Heart left ventricle (tissue), 16 donors: ENCODE measurements at places on chromosomes 6 and 20. TPM values are rescaled to one million over a fixed set of nuclear protein-coding genes. Genes with fewer than 3 reads are reported as not detected.

Gene ERVFRD-1
- not detected for total RNA-seq

Gene SOX4
- total RNA-seq: 3.6 TPM

Gene QRSL1
- 14.6 TPM for total RNA-seq

Gene MAP3K4
- 36.5 TPM for total RNA-seq

Gene GGTLC1
- not detected for total RNA-seq

Gene PDE10A
- total RNA-seq: 15.0 TPM

Gene OR10C1
- not detected for total RNA-seq

Gene BPIFB1
- total RNA-seq: not detected

Gene ZNF311
- total RNA-seq: 0.10 TPM

Gene PAK5
- not detected for total RNA-seq

Gene ASIP
- 10.1 TPM for total RNA-seq

Gene GNAS-AS1
- not detected for total RNA-seq

Gene KCNS1
- total RNA-seq: not detected

Gene SLC32A1
- not detected for total RNA-seq

Gene PCMT1
- 164 TPM for total RNA-seq

Gene ACTL10
- total RNA-seq: 0.42 TPM

Gene LGSN
- total RNA-seq: not detected

Gene TMEM74B
- 1.9 TPM for total RNA-seq

Gene RPS10
- 881 TPM for total RNA-seq

Gene SLC35D3
- not detected for total RNA-seq

Gene GLP1R
- 6.4 TPM for total RNA-seq

Gene LY6G6C
- 0.27 TPM for total RNA-seq

Gene DEFB124
- total RNA-seq: not detected

Gene PRKN
- 25.1 TPM for total RNA-seq

Gene CRISP2
- total RNA-seq: not detected

Gene MOXD1
- total RNA-seq: 2.2 TPM

Gene PEDS1
- 28.8 TPM for total RNA-seq

Gene TREM1
- total RNA-seq: 4.5 TPM

Gene SSTR4
- total RNA-seq: not detected

Gene TUBB2B
- total RNA-seq: 0.90 TPM

Gene RAB32
- 3.9 TPM for total RNA-seq

Gene GTSF1L
- total RNA-seq: not detected

Gene SKIC2
- total RNA-seq: 33.1 TPM

Gene PRL
- total RNA-seq: not detected

Gene CARMIL1
- 2.9 TPM for total RNA-seq

Gene FAM209B
- not detected for total RNA-seq

Gene KCNG1
- 0.59 TPM for total RNA-seq

Gene TRERF1
- total RNA-seq: 1.7 TPM

Gene AP5S1
- total RNA-seq: 14.4 TPM

Gene MYB
- total RNA-seq: 0.20 TPM

Gene LBP
- not detected for total RNA-seq

Gene SALL4
- 0.07 TPM for total RNA-seq

Gene FAM217A
- total RNA-seq: not detected

Gene PREX1
- total RNA-seq: 9.0 TPM

Gene CNR1
- total RNA-seq: 0.47 TPM
